EL (cell line): ENCODE measurements at places on chromosomes 5 and 9.

GRCh38 chr5:169229342-169229892, 71.5 kb downstream of the SLIT3 start:
- no peak for DNase-seq

DNA sequence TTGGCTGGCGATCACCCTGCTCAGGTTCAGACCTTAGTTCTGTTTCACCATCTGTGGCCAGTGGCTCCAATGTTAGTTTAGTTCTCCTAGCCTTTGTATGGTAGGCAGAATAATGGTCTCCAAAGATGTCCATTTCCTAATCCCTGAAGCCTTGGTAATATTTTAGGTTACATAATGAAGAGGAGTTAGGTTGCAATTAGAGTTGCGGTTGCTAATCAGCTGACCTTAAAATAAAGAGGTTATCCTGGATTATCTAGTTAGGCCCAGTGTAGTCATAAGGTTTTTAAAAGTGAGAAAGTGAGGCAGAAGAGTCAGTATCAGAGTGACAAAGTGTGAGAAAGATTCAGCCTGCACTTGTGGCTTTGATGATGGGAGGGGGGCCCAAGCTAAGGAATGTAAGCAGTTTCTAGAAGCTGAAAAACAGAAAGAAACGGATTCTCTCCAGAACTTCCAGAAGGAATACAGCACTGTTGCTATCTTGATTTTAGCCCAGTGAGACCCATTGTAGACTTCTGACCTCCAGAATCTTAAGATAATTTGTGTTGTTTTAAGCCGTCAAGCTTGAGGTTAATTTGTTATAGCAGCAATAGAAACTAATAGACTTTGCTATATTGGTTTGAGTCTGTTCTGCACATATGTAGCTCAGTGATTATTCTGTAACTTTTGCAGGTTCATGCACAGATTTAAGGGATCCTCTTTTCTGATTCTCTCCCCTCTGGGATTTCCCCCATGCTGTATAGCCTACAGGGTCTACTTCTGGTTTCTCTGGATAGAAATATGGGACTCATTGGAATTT, 21.6 kb downstream of the LNPEP start:
- no peak for DNase-seq

GRCh38 chr5:158462349-158463114, 603.6 kb upstream of the CLINT1 start:
- no peak for DNase-seq

DNA sequence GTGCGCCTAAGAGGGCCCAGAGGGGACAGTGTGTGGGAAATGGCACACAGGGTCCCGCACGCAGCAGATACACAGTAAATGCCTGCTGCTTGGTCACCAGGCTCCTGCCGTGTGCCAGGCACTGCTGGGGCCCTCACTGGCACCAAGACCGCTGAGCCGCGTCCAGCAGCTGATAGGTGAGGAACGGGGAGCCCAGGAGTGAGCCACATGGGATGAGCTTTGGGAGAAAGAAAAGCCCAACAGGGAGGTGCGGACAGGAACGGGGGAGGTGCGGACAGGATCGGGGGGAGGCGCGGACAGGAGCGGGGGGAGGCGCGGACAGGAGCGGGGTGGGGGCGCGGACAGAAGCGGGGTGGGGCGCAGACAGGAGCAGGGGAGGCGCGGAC, 16.5 kb downstream of the GPSM1 start:
- DNase-seq: no peak

- peak; percentile 67 for DNase-seq
Observed at GRCh38 chr5:55154873-55155272, 5.1 kb upstream of the GPX8 start.

DNA sequence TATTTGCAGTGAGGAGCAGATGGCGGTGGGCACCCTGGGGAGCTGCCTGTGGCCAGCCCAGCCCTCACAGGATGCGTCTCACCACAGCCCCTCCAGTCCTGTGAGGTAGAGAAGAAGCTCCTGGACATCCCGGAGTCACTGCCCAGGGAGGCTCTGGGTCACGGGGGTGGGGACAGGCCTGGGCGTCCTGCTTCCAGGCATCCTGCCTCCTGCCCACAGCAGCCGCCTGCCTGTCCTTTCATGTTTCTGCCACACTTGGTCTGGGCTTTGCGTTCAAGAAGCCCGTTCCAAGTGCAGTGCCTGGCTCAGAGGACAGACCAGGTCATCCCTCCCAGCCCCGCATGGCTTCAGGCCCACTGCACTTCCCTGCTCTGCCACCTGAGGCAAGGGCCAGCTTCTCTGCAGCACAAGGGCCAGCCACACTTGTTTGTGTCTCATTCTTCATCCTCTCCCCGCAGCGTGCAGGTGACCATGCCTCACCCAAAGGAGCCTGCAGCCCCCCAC, 38.2 kb downstream of the ZDHHC11B start:
- no peak for DNase-seq

DNA sequence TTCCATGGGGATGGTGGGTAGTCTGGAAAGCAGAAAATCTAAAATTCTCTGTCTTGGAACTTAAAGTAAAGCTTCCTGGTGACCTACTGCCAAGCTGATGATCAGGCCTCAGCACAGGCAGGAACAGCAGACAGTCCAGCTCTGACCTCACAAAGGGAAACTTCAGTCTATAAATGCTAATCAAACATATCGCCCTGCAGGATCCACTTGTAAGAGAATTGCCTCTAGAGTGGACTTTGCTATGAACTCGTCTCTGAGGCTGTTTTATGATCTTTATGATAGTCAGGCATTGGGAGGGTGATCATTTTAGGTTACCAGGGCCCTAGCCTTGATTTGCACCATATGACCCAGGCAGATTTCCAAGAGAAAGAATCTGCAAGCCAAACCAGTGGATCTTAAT, 67.6 kb upstream of the SELENOP start:
- DNase-seq: no peak
